CD4-positive, alpha-beta T cell treated with Interleukin-15 for 4 hours (primary cell): ENCODE measurements at places on chromosomes 13 and 19.

DNA sequence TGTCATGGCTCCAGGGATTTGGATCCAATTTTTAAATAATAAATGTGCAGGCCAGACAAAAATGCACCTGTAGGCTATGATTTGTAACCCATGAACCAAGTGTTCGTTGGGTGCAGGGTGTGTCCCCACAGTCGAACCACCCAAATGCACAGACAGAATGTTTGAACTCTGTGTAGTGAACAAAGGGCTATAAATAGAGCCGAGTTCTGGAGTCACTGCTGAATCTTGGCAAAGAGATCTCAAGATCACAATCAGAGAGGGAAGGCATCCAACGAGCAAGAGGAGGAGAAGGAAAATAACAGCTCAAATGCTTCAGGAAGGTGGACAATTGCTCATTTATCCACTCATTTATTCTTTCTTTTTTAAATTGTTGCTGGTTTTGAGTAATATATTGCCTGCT, 547.9 kb downstream of the FGF9 start:
- DNase-seq = no peak

- no peak for DNase-seq
Measured at GRCh38 chr19:14120497-14120780, 2.9 kb upstream of the PRKACA start.

DNA sequence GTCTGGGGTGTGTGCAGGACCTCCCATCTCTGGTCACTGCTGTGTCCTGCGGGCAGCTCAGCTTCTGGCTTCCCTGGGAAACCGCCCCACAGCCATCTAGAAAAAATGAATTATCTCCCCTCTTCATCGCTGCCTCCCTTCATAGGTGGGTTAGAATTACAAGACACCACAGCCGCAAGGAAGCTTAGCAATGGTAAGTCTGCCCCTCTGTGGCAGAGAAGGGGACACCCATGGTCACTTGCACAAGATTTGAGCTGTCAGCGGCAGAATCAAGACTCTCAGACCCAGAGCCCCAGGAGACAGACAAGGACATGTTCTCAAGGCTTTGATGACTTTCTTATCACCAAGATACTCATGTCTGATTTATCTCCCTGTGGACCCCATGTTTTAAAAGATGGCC, 110.8 kb upstream of the PABPC3 start:
- DNase-seq = no peak

- peak; percentile 57 for DNase-seq
Measured at GRCh38 chr19:19372656-19373416, 32.6 kb upstream of the GATAD2A start.

GRCh38 chr19:5880604-5881078, 10.3 kb upstream of the FUT5 start:
- no peak for DNase-seq

DNA sequence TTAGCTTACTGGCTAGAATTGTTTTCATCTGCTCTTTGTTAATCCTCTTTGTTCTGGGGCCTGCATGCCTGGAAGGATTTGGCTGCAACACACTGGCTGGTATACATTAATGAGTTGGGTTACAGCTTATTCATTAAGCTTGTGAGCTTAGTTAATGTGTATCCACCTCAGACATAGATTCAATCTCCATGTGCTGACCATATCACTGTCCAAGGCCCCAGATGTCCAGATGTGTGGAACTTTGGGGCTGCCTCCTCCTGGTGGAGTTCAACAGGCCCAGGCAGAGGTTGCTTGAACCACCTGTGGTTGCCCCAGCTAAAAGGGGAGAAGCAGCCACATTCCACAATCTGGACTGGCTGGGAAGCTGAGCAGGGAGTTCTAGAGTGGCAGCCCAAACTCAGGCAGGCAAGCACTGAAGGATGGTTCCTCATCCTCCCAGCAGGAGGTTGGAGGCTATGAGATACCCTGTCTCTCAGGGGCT, 5.4 kb downstream of the DIAPH3 start:
- no peak for DNase-seq

DNA sequence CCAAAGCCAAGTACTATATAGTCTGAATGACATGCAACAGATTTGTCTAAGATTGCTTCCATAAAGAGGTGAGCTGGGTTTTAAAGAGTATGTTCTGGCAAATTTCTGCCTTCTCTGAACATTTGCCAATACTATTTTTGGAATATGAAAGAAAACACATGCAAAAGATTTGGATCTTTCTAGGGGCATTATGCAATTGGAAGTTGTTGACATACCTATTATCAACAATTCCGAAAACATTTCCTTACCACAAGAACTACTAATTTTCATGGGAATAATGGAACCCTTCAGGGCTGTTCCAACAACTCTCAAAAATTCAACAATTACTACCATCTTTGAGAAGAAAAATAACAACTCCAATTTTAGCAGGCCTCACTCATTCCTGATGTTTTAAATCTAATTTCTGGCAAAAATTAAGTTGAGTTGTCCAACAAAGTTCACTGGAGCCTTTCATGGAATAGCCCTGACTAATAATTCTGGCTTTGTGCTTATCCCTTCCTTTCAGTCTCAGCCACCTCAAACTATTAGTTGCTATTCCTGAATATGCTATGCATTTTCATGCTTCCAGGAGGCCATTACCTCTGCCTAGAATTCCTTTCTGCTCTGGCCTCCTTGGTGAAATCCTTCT, 250.0 kb downstream of the RGCC start:
- no peak for DNase-seq

DNA sequence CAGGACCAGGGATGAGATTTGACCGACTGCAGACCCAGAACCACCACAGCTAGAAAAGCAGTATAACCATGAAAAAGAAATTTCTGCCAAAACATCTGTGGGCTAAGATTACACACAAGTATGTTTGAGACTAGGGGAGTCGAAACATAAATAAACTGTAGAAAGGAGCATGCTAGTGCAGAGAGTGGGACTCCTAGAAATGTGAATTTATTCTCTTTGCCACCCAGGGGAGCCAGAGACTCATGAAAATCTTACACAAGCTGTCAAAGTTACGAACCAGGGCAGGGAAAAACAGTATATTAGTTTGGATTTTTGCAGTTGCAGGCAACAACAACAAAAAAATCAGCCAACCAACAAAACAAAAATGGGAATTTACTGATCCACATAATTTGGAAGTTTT, 12.3 kb upstream of the HSPH1 start:
- DNase-seq = no peak

DNA sequence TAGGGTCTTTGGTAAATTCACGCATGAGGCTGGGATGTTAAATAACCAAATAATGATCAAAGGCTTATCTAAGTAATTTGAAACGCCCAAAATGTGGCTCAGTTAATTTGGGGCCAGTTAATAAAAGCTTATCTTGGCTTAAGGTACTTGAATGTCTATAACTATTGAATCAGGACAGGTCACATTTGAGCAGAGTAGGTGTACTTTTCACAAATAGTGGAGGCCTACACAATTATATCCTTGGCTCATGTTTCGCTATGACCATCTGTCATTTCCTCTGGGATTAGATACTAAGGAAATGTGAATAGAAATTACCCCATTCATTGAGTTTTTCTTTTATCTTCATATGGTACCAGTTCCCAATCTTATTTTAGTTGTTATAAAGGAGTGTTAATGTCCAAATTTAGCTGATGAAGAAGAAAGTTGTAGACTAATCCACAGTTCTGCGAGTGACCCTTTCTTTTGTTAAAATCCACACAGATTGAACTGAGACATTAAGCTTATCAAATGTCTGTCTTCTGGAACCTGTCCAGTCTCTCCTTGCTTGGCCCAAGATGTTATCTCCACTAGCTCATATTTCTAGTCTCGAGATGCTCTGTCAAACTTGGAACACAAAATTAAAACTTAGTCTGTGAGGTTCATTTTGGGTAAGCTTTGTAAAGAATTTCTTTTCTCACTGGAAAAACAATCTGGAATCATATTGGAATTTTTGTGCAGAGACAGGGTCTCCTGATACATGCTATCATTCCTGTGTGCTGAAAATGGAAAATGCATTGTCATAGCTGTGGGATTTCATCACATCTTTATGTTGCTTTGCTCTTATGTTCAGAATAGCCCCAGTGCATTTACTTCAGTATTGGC, 31.0 kb downstream of the SLAIN1 start:
- DNase-seq = no peak

DNA sequence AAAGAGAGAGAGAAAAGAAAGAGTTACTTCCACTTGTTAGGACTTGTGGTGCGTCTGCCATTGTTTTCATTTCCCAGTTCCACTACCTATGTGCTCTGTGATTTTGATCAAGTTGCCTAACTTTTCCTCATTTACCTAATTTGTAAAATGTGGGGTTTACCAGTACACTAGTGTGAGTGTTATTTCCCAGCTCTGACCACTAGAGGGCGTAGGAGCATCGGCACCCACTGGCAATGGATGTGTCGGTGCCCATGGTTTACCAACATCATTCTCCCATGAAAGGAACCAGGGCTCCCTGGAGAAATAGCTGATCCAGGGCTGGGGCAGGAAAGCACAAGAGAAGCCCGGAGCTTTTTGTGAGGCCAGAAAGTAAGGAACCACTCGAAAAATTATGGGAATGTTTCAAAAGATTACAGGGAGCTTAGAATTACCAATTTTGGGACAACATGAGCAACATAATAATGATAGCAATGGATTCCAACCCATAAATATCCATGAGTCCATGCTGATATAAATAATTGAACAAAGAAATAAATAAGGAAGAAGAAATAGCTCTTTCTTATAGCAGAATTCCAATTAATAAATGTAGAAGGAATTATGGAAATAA, 15.1 kb upstream of the CEACAM4 start:
- peak; percentile 76 for DNase-seq

DNA sequence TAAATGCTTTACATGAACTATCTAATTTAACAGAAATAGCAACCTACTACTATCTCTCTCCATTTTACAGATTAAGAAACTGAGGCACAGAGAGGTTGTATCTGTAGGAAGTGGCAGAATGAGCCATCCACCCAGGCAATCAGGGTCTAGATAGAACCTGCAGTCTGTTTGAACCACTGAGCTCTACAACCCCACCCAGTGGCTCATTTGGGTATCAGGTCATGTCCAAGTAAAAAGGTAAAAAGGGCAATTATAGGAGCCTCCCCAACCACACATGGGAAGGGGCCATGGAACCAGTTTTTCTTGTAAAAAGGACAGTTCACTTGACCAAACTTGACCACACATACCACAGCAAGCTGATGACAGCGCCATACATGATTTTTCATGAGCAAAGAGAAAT, 92.9 kb upstream of the SGCG start:
- DNase-seq = no peak

- no peak for DNase-seq
Measured at GRCh38 chr13:26377038-26377437, 123.1 kb downstream of the CDK8 start.

DNA sequence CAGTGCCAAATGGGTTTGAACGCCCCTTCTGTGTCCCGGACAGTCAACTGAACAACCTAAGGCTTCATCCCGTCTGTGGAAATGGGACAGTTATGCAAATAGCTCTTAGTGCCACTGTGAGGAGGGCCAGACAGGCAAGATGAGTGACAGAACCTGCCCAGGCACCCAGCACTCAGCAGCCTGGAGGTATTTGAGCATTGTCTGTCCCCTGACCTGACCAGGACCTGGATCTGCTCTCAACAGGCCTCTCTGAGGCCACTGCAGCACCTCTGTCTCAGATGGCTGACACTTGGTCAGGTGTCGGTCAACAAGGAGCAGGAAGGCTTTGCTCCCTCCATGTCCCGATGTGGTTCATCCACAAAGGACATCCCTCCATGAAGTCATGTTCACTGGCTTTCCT, 67.9 kb downstream of the CCDC70 start:
- DNase-seq = no peak

DNA sequence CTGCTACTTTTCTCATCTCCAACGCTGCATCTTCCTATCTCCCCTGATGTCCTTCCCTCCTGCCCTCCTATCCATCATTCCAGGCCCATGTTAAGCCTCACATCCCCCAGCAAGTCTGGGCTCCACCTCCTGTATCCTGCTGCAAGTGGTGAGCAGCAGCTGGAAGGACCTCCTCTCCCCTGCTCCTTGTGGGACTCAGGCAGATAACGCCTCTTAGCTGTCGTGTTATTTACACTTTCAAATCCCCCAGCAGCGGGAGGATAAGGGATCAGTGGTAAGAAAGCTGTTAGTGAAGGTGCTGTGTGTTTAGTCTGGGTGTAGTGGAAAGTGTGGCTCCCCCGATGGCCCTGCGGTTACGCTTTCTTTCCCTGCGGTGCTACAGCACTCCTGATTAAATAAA, 211.9 kb downstream of the ZNF536 start:
- DNase-seq = no peak

GRCh38 chr19:11421371-11422098, 2.4 kb upstream of the RGL3 start:
- DNase-seq = no peak

- peak; percentile 16 for DNase-seq
Measured at GRCh38 chr13:110680852-110681251, 25.1 kb downstream of the CARS2 start.

DNA sequence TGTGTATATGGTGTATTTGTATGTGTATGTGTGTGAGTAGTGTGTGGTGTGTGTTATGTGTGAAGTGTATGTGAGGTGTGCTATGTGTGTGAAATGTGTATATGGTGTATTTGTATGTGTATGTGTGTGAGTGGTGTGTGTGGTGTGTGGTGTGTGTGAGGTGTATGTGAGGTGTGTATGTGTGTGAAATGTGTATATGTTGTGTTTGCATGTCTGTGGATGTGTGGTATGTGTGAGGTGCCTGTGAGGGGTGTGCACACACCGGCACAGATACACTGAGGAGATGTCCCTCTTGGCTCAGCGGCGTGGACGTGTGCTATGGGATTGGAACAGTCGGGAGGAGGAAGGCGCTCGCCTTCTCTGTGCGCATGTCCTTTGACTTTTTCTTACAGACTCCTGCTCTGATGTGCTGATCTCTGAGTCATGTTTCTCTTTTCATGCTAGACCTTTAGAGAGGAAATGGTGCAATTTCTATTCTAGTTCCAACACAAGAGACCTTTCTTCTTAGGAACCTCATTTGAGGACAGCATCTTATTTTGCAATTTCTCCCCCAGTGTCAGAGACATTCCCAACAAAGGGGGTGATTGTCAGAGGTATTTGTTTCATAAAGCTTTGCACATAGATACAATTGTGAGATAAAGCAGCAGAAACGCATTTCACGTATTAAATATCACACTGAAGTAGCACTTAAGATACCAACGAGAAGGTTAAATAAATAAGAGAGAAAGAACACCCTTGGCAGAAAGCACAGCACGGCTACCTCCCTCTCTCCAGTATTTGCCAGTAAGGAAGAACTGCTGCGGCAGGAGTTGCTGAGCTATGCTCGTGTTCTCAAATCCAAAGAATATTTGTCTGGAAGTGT, 11.3 kb upstream of the TNFRSF19 start:
- DNase-seq = no peak

GRCh38 chr19:48501494-48502349, 9.9 kb downstream of the LMTK3 start:
- DNase-seq = peak; percentile 64

- DNase-seq = no peak
Measured at GRCh38 chr13:29832761-29833298, 17.6 kb downstream of the UBL3 start.

- no peak for DNase-seq
Measured at GRCh38 chr13:43383498-43384165, 360.2 kb downstream of the DNAJC15 start.
